ENCODE measurements at places on chromosomes 6 and 20.

DNA sequence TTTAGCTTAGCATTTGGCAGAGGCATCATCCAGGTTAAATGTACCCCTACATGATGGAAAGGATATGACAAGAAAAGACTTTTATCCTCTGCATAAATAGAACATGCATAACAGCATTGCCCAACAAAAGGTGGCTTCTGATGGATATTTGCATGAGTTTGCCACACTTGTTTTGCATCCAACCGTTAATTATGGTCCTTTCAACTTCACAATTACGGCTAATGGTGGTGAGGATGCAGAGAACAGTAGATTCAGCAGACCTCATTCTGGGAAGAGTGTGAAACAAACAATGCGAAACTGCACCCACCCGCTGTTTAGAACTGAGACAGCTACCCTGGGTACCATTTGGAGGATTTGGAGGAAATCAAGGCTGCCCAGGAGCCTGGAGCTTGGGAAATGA, 690.9 kb upstream of the CHD6 start:
- no peak for DNase-seq

DNA sequence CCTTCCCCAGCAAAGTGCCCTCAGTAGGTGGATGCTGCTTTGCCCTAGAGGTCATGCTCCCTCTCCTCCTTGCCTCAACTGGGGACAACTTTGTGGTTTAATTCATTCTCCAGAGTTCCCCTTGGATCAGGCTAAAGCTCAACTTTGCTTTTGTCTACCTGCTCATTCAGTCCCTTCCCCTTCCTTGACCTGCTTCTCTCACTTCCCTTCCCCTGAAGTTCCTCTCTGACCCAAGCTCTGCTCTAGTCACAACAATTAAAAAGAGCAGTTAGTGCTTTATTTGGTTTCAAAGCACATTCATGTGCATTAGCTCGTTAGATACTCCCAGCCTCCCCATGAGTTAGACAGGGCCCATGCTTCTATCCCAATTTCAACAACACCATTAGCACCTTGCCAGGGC, 71.3 kb downstream of the DZANK1 start:
- DNase-seq: no peak

GRCh38 chr20:37192137-37192854, 12.9 kb upstream of the MROH8 start:
- peak; percentile 67 for DNase-seq

- no peak for DNase-seq
Observed at GRCh38 chr6:169420912-169421543, 167.4 kb upstream of the THBS2 start.

GRCh38 chr6:68756454-68757375, 121.6 kb downstream of the ADGRB3 start:
- no peak for DNase-seq

DNA sequence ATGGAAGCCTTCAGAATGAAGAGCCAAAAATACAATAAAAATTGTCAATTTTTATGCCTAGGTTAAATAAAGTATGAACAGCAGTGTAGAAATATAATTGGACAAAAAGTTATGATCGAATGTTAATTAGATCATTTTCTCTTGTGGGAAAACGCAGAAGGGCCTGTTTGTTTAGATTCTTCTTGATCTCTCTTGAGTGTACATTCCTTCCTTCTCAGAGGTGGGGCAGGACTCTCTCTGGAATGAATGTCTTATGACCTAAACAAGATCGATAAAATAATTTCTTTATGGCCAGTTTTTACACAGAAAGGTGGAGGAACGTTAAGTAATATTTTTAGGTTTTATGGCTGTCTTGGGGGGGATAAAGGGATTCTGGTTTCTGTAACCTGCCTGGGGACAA, 500.1 kb upstream of the MARCKS start:
- no peak for DNase-seq

GRCh38 chr6:67629258-67629657, 1005.8 kb upstream of the ADGRB3 start:
- DNase-seq: no peak

- DNase-seq: no peak
Observed at GRCh38 chr6:166104107-166104506, 63.5 kb downstream of the TBXT start.

DNA sequence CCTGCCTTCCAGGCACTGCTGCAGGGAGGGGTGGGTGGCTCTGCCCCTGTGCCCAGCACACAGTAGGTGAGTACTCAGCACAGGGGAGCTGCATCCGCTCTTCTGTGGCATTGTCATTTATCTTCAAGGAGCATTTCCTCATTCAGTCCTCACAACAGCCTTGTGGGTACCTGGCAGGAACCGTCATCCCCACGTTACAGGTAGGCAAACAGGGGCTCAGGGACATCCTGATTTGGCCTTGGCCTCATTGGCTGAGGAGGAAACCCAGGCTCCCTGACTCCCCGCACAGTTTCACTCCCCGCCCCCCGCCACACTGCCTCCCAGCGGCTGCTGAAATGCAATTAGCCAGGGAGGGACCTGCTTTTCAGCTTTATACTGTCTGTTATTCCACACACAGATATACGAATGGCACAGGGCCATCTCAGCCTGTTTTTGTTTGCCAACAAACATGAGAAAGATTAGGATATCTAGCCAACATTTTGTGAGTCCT, 24.2 kb upstream of the PNPLA1 start:
- DNase-seq: no peak

- no peak for DNase-seq
Observed at GRCh38 chr20:62063981-62064769, 1.5 kb downstream of the TAF4 start.

- DNase-seq: no peak
Observed at GRCh38 chr6:109055771-109056235, 38.8 kb downstream of the SESN1 start.

DNA sequence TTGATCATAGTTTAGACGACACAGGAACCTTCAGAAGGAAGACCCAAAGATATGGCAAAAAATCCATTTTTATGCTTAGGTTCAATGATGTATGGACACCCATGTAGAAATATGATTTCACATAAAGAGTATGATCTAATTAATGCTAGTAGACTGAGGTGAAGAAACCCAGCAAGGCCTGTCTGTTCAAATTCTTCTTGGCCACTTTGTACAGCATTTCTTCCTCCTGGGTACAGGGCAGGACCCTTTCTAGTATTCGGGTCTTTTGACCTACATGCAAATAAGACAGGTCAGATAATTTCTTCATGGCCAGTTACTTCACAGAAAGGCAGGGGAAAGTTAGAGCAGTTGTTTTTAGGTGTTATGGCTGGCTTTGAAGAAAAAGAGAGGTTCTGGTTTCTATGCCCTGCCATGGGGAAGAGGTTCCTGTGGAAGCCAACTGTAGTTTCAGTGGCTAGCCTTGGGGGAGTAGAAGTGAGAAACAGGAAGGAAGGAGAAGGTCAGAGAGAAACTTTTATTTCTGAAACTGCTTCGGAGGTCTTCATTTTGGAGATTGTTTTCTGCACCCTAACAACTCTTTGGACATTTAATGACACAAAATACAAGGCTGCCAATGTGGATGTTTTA, 208.3 kb downstream of the PTPRK start:
- DNase-seq: no peak

DNA sequence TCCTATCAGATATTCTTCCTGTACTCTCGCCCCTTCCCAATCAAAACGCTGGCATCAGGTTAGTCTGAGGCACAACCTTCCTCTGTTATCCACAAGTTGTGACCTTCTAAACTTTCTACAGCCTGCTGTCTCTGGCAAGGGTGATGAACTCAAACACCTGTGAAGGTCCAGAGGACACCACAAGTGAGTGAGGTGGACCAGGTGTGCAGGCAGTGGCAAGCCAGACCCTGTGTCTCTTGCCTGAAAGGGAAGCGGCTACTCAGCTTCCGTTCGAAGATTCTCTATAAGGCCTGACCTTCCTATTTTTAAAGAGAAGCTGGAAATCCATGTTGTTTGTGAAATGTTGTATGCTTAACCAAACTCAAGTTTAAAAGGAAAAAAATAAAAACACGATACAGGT, 36.8 kb downstream of the GCM1 start:
- no peak for DNase-seq

- no peak for DNase-seq
Observed at GRCh38 chr20:4947817-4948559, 53.3 kb downstream of the SLC23A2 start.

GRCh38 chr6:110786271-110786670, 29.0 kb downstream of the CDK19 start:
- no peak for DNase-seq

DNA sequence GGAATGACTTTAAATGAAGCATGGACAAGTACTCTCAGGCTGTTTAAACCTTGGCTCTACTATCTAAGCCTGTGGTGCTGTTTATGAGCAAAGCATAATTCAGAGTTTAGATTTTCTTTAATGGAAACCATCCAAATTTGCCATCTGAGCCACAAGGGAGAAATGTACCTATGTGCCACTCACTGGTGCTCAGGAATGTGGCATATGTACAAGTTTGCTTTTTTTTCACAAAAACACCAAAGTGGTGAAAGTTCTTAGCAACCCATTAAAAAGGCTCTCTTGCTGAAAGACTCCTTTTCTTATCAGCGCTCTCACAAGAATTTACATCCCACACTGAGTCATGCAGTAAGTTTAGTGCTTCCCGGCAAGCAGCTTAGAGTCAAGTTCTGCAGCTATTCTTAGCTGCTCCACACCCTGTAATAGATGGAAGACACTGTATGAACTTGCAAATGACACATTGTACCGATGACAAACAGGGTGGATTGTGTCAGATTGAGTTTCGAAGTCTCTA, 57.3 kb upstream of the MLIP start:
- DNase-seq: peak; percentile 35

GRCh38 chr20:61096463-61096862, 155.6 kb upstream of the CDH4 start:
- no peak for DNase-seq

DNA sequence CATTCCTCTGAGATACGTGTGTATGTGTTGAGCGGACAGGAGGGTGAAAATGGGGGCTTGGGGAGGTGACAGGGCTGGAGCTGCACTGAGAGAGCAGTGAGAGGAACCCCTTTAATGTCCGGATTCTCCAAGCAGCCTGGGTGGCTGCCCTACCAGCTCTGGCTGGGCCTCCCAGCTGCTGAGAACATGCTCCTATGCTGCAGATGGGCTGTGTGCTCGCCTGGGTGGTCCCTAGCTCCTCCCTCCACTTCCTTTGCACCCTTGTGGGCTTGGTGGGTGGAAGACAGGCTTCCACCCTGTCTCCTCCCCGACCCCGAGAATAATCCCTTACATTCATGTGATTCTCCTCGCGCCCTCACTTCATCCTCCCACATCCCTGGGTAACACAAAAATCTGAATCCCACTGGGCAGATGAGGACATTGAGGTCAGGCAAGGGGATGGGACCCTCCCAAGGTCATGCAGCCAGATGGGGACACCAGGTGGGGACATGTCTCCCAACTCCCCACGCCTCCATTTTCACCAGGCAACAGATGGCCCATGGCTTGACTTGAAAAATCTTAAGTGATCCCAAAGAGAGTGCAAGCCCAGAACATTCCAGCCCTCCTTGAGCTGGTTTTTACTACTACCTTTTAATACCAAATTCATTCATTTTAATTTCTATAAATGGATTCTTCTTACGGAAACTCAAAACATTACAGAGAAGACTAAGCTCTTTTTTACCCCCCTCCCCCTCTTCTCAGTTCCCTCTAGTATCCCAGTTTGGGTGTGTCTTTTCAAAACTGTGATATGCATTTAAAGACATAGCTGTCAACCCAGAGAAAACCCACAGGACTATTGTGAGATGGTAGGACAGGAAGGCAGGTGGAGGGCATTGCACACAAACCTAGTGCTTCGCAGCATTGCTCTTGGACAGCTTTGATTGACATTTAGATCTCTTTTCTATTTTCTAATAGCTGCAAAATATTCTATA, 5.0 kb upstream of the PDRG1 start:
- no peak for DNase-seq

GRCh38 chr6:25875563-25875905, 1.5 kb upstream of the SLC17A3 start:
- no peak for DNase-seq

Data from T1000 (cell line).